ENCODE measurements at places on chromosomes 1 and 21.

DNA sequence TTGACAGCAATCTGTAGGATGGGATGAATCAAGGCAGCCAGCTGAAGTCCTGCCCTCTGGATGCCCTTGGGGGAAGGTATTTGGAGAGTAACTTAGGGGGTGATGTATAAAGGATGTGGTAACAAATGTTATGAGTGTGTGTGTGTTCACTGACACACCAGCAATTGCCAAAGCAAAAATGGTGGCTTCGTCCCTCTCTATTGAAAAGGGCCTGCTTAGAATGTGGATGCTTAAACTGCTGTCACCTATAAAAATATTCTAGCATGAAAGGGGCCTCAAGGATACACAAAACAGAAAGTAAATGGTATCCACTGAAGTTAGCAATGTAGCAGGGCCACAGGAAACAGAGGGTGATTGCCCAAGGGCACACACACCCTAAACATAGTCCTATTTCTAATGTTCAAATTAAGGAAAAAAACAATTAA, 15.1 kb upstream of the AIM2 start:
- no peak for DNase-seq

DNA sequence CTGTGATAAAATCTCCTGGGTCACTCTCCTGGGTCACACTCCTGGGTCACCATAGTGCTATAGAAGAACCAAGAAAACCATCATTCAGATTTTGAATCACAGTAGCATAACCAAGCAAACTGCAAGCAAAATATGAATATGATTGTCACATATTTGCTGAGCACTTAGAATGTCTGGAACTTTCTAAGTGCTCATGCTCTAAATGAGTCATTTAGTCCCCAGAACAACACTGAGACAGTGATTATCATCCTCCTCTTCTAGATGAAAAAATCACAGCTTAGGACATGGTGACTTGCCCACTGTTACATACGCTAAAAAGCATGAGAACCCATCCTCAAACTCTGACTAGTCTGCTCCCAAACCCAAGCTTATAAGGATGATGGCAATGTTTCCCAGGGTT, 39.5 kb upstream of the DDAH1 start:
- DNase-seq, result no peak

- no peak for DNase-seq
These were observed 348.5 kb upstream of the VAMP3 start for GRCh38 chr1:7422561-7422960.

GRCh38 chr21:28943631-28944030, 49.0 kb downstream of the LTN1 start:
- DNase-seq, result no peak
